Myometrial cell (primary cell): ENCODE measurements at places on chromosomes 3 and 15. TPM values are rescaled to one million over a fixed set of nuclear protein-coding genes. Genes with fewer than 3 reads are reported as not detected.

The SLC28A2 gene
- not detected in 2 replicates for total RNA-seq

The BMF gene
- 0.35 TPM in 1 of 2 replicates, not detected in the other for total RNA-seq

The HTR3E gene
- total RNA-seq, result not detected in 2 replicates

The PLCB2 gene
- under 0.01 TPM in 1 of 2 replicates, not detected in the other for total RNA-seq

The PCCB gene
- 66.5 and 68.9 TPM in 2 replicates for total RNA-seq
